ENCODE measurements at places on chromosomes 3 and 15.

DNA sequence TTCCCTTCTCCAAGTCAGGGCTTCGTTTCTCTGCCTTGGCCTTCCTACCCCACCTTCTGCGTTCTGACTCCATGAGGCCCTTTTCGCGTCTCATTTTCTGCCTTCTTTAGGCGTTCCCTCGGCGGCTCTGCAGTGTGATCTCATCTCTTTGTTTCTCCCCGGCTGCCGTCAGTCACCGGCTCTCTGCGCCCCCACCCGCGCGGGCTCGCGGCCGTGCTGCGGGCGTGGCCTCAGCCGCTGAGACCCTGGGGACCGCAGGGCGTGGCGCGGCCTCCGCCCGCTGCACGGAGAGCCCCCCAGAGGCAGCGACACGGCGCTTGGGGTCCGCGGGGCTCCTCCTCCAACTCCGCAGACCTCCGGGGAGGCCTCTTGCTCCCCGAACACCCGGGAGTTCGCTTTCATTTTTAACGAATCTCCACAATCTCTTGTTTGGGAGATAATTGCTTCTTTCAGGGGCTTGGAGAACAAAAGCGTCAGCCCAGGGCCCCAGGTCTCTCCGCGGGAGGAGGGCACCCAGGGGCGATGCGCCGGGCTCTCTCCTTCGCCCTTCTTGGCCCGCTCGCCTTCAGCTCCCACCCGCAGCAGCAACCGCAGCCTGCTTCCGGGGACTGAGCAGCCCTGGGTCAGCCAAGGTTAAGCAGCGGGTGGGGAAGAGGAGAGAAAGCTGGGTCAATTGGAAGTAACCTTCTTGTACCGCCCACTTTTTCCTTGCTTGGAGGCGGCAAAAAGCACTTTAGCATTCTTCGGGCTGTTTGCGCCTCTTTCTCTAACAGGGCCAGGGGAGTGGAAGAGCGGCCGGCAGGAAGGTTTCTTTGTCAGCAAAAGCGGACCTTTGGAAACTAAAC is 35.2 kb downstream of the GAP43 start:
- DNase-seq: peak; percentile 75

GRCh38 chr15:58608129-58608590 is 141.3 kb downstream of the ADAM10 start:
- peak; percentile 70 for DNase-seq

DNA sequence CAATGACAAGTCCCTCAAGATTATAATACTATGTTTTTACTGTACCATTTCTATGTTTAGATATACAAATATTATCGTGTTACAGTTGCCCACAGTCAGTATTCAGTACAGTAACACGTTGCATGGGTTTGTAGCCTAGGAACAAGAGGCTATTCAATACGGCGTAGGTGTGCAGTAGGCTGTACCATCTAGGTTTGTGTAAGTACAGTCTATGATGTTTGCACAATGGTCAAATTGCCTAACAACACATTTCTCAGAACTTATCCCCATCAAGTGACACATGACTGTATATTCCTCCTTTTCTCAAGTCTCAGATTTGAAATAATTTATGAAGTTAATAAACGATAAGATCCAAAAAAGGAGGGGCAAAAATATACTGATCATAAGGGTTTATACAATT is 21.7 kb downstream of the ZDHHC3 start:
- DNase-seq: no peak

- no peak for DNase-seq
Observed at GRCh38 chr3:178768072-178768864, 232.0 kb downstream of the KCNMB2 start.

- DNase-seq: no peak
Observed at GRCh38 chr3:171453180-171453886, 6.9 kb downstream of the TNIK start.

GRCh38 chr3:107954845-107955244 is 136.0 kb downstream of the CD47 start:
- no peak for DNase-seq

DNA sequence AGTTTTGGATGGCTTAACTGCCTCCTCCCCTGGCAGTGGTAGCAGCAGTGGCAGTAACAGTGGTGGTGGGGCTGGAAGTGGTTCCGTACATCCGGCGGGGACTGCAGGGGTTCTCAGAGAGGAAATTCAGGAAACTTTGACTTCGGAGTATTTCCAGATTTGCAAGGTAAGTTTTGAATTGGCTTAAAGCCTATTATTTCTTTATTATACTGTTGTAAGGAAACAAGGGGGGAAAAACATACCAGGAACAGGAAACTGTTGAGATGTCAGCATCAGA is 1.5 kb downstream of the STXBP5L start:
- no peak for DNase-seq

- DNase-seq: no peak
Observed at GRCh38 chr15:38130205-38130567, 122.5 kb upstream of the SPRED1 start.

DNA sequence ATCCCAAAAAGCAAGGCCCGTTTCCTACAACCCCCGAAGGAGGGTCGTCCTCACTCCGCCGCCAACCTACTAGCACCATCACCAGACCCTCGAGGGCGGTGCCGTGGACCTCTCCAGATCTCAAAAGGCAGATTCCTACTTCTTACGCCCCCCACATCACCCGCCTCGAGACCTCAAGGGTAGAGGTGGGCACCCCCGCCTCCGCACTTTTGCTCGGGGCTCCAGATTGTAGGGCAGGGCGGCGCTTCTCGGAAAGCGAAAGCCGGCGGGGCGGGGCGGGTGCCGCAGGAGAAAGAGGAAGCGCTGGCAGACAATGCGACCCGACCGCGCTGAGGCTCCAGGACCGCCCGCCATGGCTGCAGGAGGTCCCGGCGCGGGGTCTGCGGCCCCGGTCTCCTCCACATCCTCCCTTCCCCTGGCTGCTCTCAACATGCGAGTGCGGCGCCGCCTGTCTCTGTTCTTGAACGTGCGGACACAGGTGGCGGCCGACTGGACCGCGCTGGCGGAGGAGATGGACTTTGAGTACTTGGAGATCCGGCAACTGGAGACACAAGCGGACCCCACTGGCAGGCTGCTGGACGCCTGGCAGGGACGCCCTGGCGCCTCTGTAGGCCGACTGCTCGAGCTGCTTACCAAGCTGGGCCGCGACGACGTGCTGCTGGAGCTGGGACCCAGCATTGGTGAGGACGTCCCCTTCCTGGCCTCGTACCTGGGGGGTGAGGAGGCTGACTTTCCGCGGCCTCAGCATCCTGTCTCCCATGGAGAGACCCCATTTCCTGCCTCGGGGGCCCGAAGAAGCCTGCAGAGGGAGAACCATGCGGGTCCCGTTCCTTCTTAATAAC is at the start of gene MYD88:
MYD88 (plus strand) TSS at position 313 of the 842 bp plus-strand sequence; CDS start at position 353, 40 bp downstream.
- peak; percentile 64 for DNase-seq

- no peak for DNase-seq
Observed at GRCh38 chr15:93025625-93025982, 63.4 kb downstream of the RGMA start.

DNA sequence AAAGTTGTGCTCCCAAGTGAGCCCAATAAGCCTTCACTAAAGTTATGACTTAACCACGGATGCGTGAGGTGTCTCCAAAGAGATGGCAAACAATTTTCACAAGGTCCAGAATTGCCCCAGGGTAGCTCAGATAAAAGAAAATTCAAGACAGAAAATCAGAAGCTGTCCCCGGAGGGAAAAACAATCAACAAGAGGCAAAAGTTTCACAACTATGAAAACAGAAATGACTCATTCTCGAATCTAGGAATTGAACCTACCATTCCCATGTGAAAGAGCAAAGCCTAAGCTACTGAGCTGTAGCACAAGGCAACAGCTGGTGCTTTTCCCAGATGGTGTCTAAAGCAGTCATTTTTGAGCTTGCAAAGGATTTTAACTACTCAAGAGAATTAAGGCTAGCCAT is 33.5 kb upstream of the MKRN3 start:
- no peak for DNase-seq

- peak; percentile 94 for DNase-seq
Observed at GRCh38 chr15:71294911-71295602, 179.8 kb downstream of the THSD4 start.

DNA sequence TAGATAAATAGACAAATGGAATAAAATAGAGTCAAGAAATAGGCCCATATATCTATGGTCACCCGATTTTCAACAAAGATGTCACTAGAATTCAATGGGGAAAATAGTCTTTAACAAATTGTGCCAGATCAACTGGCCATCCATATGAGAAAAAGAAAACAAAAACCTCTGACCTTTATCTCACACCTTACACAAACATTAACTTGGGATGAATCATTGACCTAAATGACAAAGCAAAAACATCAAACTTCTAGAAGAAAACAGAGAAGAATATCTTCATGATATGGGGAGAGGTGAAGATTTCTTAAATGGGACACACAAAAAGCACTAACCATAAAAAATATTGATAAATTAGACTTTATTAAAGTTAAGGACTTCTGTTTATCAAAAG is 31.9 kb downstream of the ITGA11 start:
- DNase-seq: peak; percentile 18
